Suppressor macrophage treated with lipopolysaccharide for 1 hour (primary cell): ENCODE measurements at places on chromosomes 4 and X.

DNA sequence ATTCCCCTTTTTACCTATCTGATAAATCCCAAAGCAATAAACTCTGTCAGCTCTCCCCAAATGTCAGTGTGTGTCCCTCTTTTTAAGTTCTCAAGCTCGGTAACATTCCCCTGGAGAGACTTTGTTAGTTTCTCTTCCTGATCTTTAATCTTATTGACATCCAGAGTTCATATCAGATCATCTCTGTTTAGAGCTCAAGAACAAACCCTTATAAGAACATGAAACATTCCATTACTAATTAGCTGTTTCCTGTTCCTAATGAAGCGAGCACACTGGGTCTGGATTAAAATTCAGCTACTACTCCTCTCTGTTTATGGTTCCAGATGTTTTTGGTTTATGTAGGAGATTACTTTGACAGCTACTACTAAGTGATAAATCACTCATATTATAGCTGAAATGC, 681.5 kb downstream of the DACH2 start:
- DNase-seq, result no peak

- DNase-seq, result no peak
These were observed 30.9 kb downstream of the CXorf58 start for GRCh38 chrX:23938690-23939089.

DNA sequence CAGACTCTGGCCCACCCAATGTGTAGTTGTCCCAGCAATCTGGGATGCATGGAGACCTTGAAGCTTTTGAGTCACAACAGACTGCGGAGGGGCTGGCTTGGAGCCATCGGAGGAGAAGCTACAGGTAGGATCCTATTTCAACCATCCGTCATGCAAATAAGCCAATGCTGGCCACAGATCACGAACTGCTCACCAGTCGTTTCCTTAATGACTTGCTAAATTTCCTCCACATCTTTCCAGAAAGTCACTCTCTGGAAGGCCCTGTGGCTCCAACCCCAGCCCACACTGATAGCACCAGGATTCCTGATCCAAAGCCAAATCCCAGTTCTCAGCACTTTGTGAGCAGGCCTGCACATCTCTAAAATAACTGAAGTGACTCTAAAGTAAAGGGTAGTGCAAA, 321.3 kb downstream of the RAB28 start:
- DNase-seq, result no peak

- DNase-seq, result no peak
These were observed 95.0 kb downstream of the PHOX2B start for GRCh38 chr4:41653523-41653922.

- no peak for DNase-seq
These were observed 27.5 kb downstream of the UBE2D3 start for GRCh38 chr4:102799816-102800215.

DNA sequence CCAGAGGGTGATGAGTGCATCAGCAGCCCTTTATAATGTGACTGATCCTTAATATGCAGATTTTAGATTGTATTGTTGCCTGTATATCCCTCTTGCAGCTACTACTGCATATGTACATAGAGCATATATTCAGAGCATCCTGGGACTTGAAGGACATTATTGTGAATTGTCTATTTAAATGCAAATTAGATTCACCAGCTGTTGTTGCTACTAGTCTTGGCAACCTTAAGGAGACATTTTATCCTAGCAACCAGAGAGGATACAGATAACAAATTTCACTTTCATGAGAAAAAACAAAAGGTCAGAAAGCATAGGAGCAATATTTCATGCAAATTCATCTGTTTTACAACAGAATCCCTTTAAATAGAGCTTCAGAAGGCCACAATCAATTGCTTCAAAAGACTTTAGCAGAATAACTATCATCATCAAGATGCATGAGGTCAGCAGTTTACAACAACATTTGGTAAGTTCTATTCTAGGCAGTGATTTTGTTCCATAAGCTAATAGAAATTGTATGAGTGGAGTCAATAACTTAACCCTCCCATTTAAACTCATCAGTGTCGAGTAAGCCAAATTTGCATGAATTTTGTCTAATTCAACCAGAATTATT, 148.6 kb downstream of the GC start:
- DNase-seq, result no peak

- no peak for DNase-seq
These were observed 39.4 kb downstream of the DCLK2 start for GRCh38 chr4:150117629-150118028.

GRCh38 chr4:37477126-37477525, 209.1 kb downstream of the RELL1 start:
- peak; percentile 47 for DNase-seq

- DNase-seq, result peak; percentile 30
These were observed 11.8 kb upstream of the MAN2B2 start for GRCh38 chr4:6562931-6563901.

- no peak for DNase-seq
These were observed 27.5 kb downstream of the CASK start for GRCh38 chrX:41895826-41896225.

- no peak for DNase-seq
These were observed 113.2 kb downstream of the ENOX2 start for GRCh38 chrX:130789793-130790192.

GRCh38 chrX:52355108-52355507, 13.7 kb upstream of the XAGE2 start:
- DNase-seq, result no peak

- DNase-seq, result no peak
These were observed 8.8 kb downstream of the JAKMIP1 start for GRCh38 chr4:6191448-6192130.

DNA sequence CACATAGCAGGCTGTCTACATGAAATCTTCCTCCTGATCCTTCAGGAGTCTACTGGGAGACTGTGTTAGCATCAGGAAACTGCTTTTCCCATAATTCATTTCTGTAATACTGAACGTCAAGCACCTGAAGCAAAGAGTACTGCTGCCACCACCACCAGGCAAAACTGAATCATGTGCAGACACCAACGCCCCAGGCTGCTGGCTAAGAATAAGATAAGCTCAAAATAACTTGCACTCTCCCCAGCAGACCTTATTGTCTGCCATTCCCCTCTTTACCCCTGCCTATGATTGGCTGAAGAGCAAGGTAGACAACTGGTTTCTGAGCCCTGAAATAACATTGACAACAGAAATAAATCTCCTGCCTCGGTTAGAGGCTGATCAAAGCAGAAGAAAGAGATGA, 70.1 kb downstream of the LHFPL1 start:
- DNase-seq, result no peak
